ENCODE measurements at places on chromosomes 1 and 21.

- DNase-seq: no peak
These were observed 16.2 kb downstream of the SLC2A1 start for GRCh38 chr1:42942444-42942843.

DNA sequence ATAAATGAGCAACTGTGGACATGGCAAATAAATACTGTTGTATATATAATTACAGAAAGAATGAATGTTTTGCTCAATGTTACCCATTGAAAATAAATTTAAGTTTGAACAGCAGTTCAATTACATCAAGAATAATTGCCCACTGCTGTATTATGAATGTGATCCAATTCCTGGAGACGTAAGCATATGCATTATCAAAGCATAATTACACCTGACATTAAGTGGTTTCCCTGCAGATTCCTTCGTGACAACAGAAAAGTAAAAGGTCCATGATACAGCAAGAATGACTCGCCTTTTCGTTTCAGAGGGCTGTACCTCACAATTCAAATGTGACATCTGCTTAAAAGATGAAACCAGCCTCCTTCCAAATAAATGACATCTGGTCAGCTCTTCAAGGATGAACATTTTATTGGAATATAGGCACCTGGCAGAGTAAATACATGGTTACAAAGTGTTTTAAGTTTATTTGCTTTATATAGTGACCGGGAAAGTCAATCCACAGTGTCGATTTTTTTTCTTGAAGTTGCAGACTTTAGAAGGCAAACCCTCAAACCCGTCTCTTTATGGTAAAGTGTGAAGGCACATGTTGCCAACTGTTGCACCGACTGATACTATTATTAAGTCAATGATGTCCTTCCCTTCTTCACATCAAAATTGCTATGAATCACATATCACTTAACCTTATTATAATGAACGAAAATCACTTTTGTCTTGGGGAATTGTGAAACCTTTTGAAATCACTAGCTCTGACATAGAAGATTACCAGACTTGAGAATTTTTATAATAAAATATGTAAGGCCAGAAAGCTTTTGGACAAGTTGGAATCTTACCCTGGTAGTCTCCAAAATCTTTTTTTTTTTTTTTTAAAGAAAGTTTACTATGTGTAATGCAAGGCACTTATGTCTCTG, 36.2 kb upstream of the EDEM3 start:
- no peak for DNase-seq

GRCh38 chr1:235625340-235625739, 24.2 kb downstream of the GNG4 start:
- no peak for DNase-seq

- DNase-seq: peak; percentile 6
These were observed 207.1 kb upstream of the ZC3H12A start for GRCh38 chr1:37267111-37267835.

DNA sequence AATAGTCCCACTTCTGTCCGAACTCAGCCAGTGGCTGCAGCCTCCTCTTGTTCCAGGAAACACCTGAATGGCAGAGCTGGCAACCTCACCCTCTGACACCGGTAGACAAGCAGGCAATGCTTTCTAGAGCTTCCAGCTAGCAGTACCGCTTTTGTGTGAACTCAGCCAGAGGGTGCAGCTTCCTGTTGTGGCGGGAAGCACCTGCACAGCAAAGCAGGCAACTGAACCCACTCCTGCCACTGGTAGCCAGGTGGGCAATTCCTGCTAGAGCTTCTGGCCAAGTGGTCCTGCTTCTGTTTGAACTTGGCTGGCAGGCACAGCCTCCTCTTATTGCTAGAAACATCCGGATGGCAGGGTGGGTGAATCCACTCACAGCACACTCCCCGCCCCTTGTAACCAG, 40.1 kb upstream of the TMPRSS15 start:
- no peak for DNase-seq
